ENCODE measurements at places on chromosomes 3 and 15. TPM values are rescaled to one million over a fixed set of nuclear protein-coding genes. Genes with fewer than 3 reads are reported as not detected.

SCN11A gene
- total RNA-seq, result not detected

WDR93 gene
- total RNA-seq, result 0.17 TPM

IL20RB gene
- 8.8 TPM for total RNA-seq

ZNF770 gene
- 45.4 TPM for total RNA-seq

C3orf20 gene
- total RNA-seq, result not detected

NOX5 gene
- 0.23 TPM for total RNA-seq

MST1R gene
- 0.82 TPM for total RNA-seq

P2RY12 gene
- total RNA-seq, result not detected

CCDC66 gene
- 23.0 TPM for total RNA-seq

IL5RA gene
- total RNA-seq, result not detected

SCAANT1 gene
- not detected for total RNA-seq

SPESP1 gene
- total RNA-seq, result not detected

RARB gene
- total RNA-seq, result 5.0 TPM

ACTC1 gene
- total RNA-seq, result 0.07 TPM

NANOGP8 gene
- not detected for total RNA-seq

ARL14 gene
- not detected for total RNA-seq

ZBED2 gene
- not detected for total RNA-seq

PARP6 gene
- 36.9 TPM for total RNA-seq

RTP1 gene
- not detected for total RNA-seq

PRR20G gene
- not detected for total RNA-seq

CELSR3 gene
- 1.4 TPM for total RNA-seq

POPDC2 gene
- 0.38 TPM for total RNA-seq

DUOX1 gene
- not detected for total RNA-seq

P3H2 gene
- total RNA-seq, result 335 TPM

ZDHHC19 gene
- total RNA-seq, result not detected

RNU5B-1 gene
- not detected for total RNA-seq

SH3GL3 gene
- total RNA-seq, result not detected

DGKG gene
- total RNA-seq, result 14.5 TPM

MITF gene
- 3.3 TPM for total RNA-seq

USP13 gene
- 4.4 TPM for total RNA-seq

PAQR9 gene
- total RNA-seq, result 0.47 TPM
